AG09319 (cell line): ENCODE measurements at places on chromosomes 4 and X.

- DNase-seq, result no peak
Measured at GRCh38 chr4:73895201-73896175, 26.3 kb downstream of the CXCL1 start.

- no peak for DNase-seq
Measured at GRCh38 chrX:36867143-36867542, 141.0 kb upstream of the FAM47C start.

- no peak for DNase-seq
Measured at GRCh38 chrX:39253551-39253950, 452.3 kb downstream of the MID1IP1 start.

GRCh38 chr4:5683566-5683965 is 24.8 kb downstream of the EVC2 start:
- DNase-seq, result no peak

DNA sequence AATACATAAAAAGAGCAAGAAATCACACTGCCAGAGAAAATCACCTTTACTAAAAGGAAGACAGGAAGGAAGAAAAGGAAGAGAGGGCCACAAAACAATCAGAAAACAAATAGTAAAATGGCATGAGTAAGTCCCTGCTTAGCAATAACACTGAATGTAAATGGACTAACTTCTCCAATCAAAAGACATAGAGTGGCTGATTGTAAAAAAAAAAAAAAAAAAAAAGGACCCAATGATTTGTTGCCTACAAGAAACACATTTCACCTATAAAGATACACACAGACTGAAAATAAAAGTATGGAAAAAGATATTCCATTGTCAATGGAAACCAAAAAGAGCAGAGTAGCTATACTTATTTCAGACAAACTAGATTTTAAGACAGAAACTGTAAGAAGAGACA is 12.6 kb downstream of the CENPU start:
- DNase-seq, result no peak

GRCh38 chr4:105128208-105128607 is 18.5 kb upstream of the TET2 start:
- DNase-seq, result no peak

- DNase-seq, result no peak
Measured at GRCh38 chr4:169625886-169626285, 5.5 kb downstream of the CLCN3 start.

GRCh38 chr4:17068891-17069290 is 170.4 kb upstream of the LDB2 start:
- no peak for DNase-seq

DNA sequence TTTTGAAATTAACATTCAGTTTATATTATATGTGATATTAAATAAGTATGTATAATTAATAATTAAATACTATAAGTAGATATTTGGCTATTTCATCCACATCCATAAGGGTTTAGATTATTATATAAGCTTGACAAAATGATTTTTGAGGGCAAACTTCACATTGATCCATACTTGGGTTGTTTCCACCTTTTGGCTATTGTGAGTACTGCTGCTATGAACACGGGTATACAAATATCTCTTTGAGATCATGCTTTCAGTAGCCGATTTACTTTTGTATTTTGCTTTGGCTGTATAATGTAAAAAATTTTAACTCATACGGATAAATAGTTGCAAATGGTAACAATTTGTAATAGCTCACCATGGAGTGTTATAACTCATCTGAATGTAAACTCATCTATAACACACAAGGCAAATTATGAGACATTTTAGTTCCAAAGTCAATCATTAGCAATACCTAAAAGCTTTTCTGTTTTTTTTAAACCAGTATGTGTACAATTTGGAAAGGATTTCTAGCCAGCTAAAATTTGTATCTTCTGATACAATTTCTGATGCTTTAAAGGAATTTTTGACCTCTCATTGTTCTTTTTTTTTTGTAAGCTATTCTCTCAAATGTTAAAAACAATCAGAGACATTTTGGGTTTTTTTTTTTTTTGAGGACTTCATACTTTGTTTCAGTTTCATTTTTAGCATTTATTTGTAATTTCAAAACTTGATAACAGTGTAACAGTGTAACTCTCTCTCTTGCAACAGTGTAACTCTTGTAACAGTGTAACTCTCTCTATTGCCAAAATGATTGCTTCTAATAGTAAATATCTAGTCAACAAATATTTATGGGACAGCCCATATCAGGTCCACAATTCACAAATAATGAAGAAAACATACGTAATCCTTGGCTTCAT is 51.8 kb upstream of the ARX start:
- DNase-seq, result no peak

- no peak for DNase-seq
Measured at GRCh38 chr4:16194214-16194613, 32.1 kb downstream of the TAPT1 start.

GRCh38 chr4:126004941-126005340 is 690.2 kb downstream of the FAT4 start:
- DNase-seq, result no peak
